ENCODE measurements at places on chromosomes 5 and 9.

DNA sequence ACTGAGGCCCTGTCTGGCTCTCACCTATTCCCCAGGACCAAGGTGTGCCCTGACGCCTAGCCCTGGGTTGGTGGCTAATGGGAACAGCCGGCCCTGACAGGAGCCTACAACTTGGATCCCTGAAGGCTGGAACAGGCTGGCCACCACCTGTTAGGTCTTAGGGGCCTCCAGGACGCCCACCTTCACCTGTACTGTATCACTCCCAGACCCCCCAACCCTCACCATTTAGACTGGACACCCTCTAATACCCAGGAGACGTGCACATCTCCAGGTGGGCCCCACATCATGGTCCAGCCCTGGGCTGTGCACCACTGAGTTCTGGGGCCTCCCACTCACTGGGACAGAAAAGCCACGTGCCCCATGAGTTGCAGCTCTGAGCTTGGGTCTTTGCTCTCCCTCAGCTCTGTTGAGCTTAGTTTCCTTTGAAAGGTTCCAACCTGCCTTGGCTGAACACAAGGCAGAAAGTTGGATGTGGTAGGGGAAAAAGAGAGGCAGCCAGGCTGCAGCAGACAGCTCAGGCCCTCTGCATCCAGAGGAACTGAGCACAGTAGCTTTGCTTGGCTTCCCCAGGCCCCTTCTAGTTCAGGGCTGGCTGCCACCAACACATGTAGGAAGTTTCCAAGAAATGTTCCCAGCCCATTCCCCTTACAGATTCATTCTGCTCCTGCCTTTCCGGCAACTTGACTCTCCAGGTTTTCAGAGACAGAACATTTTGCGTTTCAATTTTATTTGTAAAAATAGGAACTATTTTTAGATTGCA is 116.8 kb upstream of the TBC1D2 start:
- DNase-seq: no peak

- DNase-seq: no peak
These were observed 31.7 kb upstream of the NXNL2 start for GRCh38 chr9:88503081-88503844.

DNA sequence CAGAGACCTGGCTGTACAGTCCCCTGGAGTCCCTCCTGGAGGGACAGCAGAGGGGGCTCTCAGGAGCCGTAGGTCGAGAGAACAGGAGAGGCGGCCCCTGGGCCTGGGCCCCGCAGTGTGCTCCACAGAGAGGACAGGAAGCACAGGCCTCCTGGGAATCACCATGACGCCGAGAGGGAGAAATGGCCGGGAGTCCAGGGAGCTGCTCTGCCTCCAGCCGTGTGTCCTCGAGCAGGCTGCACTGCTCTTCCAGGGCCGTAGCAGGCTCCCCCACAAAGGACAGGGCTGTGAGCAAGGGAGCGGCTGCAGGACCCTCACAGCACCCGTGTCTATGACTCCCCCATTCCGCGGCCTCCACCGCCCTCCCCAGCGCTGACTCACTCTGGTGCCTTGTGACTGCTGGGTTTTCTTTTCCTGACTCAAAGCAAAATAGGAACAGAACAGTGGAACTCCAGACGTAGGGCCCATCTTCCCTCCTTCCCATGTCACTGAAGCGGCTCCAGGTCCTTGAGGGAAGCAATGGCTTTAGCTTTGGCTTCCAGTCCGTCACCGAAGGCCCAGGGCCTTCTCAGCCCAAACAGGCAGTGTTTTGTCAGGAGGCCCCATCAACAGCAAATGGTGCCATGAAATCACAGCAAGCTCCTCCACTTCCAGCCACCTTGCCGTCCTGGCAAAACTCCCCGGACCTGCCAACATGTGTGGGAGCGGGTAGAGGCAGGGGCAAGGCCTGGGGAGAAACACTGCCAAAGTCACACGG is 114.2 kb downstream of the LHFPL2 start:
- no peak for DNase-seq

- DNase-seq: no peak
These were observed 2.6 kb upstream of the EGFL7 start for GRCh38 chr9:136659861-136660784.

DNA sequence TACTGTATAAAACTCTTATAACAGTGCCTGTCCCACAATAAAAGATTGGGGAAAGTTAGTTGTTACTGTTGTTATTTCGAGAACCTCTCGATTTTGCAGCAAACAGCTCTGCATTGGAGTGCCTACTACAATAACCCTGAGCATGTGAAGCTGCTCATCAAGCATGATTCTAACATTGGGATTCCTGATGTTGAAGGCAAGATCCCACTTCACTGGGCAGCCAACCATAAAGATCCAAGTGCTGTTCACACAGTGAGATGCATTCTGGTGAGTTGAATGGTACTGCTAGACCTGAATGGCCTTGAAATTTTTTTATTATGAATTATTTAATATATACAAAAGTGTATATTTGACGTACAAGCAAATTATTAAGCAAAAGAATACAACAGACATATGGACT is 123.2 kb downstream of the TEX10 start:
- DNase-seq: no peak

GRCh38 chr5:177440211-177440989 is 6.2 kb upstream of the PRR7 start:
- DNase-seq: peak; percentile 34

DNA sequence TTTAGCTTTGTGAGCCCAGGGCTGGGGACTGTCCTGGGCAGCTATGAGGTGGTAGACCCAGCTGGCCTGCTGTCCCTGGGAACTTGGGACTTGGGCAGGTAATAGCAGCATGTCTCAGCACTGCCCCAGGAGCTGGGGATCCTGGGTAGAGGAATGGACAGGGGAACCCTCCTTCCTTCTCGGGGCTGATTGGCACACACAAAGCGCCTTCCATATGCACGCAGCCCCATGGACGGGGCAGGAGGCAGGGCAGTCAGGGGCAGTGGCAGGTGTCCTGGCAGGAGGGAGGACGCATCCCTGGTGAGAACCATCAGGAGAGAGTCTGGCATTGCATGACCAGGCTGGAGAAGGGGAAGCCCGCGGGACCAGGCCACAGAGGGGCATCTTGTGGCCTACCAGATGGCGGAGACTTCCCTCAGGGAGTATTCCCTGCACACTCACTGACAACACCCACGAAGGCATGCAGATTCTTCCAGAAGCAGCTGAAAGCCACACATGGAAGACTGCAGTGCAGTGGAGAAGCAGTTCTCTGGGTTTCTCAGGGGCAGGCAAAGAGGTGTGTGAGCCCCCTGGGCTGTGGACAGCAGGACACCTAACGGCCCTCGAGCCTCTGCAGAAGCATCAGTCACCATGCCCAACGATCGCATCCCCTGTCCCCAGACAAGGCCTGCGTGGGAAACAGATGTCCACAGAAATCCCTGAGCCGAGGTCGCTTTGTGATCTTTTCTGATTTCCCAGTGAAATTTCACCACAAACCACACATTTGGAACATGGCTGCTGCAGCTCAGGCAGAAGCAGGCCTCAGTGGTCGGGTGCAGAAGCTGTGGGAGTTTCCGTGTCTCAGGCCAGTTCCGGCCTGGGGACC is 7.0 kb upstream of the NKD2 start:
- DNase-seq: no peak

GRCh38 chr5:109053995-109054417 is 306.3 kb downstream of the FER start:
- no peak for DNase-seq

DNA sequence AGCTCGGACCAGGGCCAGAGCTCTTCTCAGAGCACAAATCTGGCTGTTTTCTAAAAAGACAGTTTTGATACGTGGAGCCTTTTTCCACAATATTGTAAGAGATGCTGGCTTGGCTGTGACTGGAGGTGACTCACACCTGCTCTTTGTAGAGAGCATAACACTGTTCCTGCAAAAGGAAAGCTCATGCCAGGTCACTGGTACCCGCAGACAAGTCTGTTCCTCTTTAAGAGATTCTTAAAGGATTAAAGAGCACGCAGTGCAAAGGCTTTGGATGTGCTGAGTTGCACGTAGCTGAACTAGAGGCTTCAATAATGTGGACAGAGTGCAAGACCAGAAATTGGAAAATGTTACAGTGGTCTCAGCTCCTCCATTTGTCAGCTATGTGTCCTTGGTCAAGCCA is 19.0 kb downstream of the ACTL7B start:
- DNase-seq: no peak

DNA sequence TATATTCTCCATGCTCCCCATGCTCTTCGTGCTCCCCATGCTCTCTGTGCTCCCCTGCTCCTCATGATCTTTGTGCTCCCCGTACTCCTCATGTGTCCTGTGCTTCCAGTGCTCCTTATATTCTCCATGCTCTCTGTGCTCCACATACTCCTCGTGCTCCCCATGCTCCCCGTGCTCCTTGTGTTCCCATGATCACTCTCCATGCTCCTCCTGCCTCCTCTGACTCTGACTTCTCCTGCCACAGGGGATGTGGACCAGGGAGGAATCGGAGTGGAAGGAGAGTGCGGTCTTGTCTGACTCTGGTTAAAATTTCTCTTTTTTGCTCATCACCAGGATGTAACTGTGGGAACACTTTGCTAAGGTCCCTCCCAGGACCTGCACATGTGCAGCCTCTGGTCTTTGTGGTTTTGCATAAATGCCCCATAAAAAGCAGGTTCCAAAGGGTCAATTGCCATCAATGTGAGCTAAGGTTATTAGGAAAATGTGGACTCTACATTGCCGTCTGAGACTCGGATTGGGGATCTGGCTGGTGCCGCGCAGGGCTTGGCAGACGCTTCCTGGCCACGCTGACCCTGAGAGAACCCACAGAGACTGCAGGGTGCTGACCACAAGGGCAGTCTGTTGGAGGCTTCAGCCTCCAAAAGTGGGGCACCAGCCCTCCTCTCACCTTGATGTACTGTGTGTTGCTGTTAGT is 52.5 kb downstream of the TRIP13 start:
- no peak for DNase-seq

DNA sequence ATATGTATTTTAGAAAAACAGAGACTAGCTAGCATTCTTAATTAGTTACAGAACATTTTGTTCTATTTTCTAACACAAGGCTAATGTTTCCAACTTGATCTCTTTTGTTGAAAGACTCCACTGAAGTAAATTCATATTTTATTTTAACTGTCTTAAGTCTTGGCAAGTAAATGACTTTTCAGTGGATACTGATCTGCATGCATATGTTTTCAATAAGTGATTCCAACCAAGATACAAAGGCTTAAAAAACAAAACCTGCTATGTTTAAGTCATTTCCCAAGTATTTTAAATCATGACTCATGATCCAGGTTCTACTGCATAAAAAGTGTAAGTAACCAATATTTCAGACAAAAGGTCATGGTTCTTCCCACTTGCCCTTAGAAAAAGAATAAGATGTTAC is 5.7 kb downstream of the CDO1 start:
- DNase-seq: no peak

DNA sequence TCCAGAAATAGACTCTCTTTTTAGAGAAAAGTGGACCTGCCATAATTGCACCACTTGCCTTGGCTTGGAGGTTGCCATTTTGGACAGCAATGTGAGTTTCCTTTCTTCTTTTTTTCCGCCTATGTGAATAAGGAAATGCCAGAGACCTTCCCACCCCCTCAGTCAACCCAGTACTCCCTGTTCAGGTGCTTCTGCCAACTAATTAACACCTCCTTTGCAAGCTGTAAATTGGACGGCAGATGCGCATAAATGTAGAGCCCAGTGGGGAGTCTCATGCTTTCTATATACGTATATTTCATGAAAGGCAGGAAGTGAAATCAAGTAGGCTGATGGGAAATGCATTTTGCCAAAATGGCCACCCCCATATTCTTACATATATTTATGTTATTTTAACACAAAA is 269.8 kb upstream of the RFX3 start:
- no peak for DNase-seq

DNA sequence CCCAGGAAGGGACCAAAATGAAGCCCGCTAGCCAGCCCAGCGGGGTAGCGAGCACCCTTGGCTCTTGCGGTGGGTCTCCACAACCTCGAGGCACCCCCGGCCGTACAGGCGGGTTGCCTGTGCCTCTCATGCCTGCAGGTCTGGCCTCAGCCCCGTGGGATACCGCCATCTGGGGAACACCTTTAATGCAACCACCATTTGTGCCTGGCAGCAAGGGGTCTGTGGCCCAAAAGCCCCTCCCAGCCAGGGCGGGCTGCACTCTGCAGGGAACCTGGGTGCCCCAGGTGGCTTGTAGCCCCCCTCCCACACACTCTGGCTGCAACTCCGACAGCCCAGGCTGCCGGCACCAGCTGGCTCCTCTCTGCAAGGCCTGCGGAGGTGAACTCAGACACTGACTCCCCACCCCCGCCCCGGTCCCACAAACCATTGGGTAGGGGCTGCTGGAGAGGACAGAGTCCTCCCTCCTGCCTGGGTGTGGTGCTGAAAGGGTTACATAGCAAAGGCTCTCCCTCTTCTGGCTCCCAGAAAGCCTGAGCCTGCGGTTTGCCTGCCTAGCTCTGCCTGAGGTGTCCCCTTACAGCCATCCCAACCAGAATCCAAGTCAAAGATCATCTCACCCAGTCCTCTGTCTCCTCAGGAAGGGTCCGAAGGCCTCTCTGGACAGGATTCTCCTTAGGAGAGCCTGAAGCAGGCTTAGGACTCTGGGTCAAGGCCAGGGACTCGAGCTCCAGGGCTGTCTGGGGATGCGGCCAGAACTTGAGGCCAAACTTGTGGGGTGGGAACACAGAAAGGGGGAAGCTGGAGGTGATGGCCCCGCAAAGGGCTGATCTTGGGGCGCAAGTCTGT is 109.4 kb downstream of the PSD2 start:
- no peak for DNase-seq

DNA sequence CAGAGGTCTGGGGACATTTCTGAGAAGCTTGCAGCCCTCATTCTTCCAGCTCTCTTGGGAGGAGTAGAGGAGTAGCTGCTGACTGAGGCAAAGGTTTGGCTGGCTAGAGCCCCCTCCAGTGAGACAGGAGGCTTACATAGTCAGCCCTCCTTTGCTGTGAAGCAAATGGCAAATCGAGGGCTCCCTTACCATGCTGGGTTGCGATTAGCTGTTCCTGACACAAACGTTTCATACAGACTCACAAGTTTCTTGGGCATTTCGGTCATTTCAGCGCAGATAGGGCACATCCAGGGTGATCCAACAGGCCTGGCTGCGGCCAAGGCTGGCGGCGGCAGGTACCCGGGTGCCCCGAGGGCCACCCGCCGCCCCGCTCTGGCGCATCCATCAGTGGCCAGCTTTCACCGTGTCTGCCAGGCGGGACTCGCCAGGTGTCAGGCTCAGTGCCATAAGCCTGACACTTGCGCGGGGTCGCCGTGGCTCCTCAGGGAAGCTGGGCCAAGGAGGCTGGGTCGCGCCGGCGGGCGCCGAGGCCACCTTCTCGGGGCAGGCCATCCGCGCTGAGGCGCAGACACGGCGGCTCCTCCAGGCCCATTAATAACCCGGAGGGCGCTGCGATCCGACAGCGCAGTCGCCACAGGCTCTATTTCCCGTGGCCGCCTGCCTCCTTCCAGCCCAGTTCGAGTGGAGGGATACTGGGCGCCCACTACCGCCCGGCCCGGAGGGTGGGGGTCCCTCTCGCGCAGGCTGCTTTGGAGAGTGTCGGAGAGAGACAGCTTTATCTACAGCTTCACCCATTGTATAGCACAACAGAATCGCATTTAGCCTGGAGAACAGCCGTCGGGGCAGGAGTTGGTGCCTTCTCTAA is 9.1 kb downstream of the PRDM6 start:
- DNase-seq: no peak

GRCh38 chr9:98187926-98188325 is 4.5 kb downstream of the CORO2A start:
- no peak for DNase-seq

- DNase-seq: no peak
These were observed 2112.1 kb downstream of the MAT2B start for GRCh38 chr5:165617491-165617890.

GRCh38 chr5:78953092-78953800 is 31.9 kb downstream of the ARSB start:
- DNase-seq: no peak

GRCh38 chr5:112063856-112064255 is 306.9 kb upstream of the NREP start:
- no peak for DNase-seq
